Activated CD8-positive, alpha-beta memory T cell treated with anti-CD3 and anti-CD28 coated beads, Interleukin-2, amount 10 ng/mL, durations not matched to agents 7 days and 5 days (primary cell): ENCODE measurements at places on chromosomes 6 and 20. TPM values are rescaled to one million over a fixed set of nuclear protein-coding genes. Genes with fewer than 3 reads are reported as not detected.
A peak's percentile ranks its signal among the peaks of the same experiment; 100 is the strongest.

GRCh38 chr6:10595731-10596664, 74.8 kb downstream of the GCNT2 start:
- peaks cover 6% of the 10 kb centered on the region for H3K4me1 ChIP-seq
- H3K27ac ChIP-seq: no peak overlapping the region
- H3K36me3 ChIP-seq: no peaks in the 10 kb centered on the region
- no peaks in the 10 kb centered on the region for H3K27me3 ChIP-seq

DNA sequence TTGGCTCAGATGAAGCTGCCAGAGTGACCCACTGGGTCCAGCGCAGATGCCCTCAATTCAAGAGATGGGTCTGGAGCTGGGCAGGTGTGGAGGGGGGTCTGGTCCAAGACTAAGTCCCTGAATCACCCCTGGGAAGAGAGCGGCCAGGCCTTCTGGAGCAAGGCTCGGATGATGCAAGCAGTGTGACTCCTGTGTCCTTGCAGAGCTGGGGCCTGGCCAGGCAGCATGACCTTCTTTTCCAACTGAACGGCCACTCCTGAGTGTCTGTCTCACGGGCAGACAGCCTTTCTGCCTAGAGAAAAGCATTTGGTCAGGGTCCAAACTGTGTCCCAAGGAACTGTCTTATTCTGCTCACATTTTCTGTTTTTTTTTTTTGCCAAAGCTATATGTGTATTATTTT, 42.6 kb upstream of the FNDC1 start:
- H3K4me3 ChIP-seq: no peak overlapping the region
- no peak for DNase-seq
- no peaks in the 10 kb centered on the region for H3K4me1 ChIP-seq
- peaks cover 3% of the 10 kb centered on the region for H3K27me3 ChIP-seq

DDR1 gene
- total RNA-seq: 4.9 TPM

- no peak overlapping the region for H3K27ac ChIP-seq
- no peak overlapping the region for H3K4me3 ChIP-seq
- no peak for DNase-seq
Measured at GRCh38 chr20:38645351-38645750, 43.7 kb downstream of the ARHGAP40 start.

TUBB2B gene
- total RNA-seq: not detected

- no peak overlapping the region for H3K4me3 ChIP-seq
- DNase-seq: no peak
- H3K27ac ChIP-seq: no peak overlapping the region
- no peaks in the 10 kb centered on the region for H3K27me3 ChIP-seq
- no peaks in the 10 kb centered on the region for H3K4me1 ChIP-seq
Measured at GRCh38 chr6:162056745-162057144, 670.8 kb downstream of the PRKN start.

CFB gene
- 0.12 TPM for total RNA-seq

- no peak overlapping the region for H3K4me3 ChIP-seq
- no peaks in the 10 kb centered on the region for H3K4me1 ChIP-seq
- H3K27ac ChIP-seq: no peak overlapping the region
- no peak for DNase-seq
Measured at GRCh38 chr20:51265361-51265760, 242.5 kb upstream of the KCNG1 start.

- no peaks in the 10 kb centered on the region for H3K36me3 ChIP-seq
- no peak overlapping the region for H3K27ac ChIP-seq
- H3K4me1 ChIP-seq: no peaks in the 10 kb centered on the region
- DNase-seq: no peak
- H3K4me3 ChIP-seq: no peak overlapping the region
Measured at GRCh38 chr6:25535632-25536225, 116.3 kb upstream of the SCGN start.

- H3K27me3 ChIP-seq: peaks cover 10% of the 10 kb centered on the region
- no peak overlapping the region for H3K27ac ChIP-seq
- H3K4me1 ChIP-seq: no peaks in the 10 kb centered on the region
- no peak for DNase-seq
Measured at GRCh38 chr20:47876311-47877088, 91.2 kb upstream of the SULF2 start.

GRCh38 chr6:1735239-1735803, 125.6 kb downstream of the FOXC1 start:
- H3K4me1 ChIP-seq: no peaks in the 10 kb centered on the region
- H3K36me3 ChIP-seq: peaks cover 4% of the 10 kb centered on the region
- no peaks in the 10 kb centered on the region for H3K27me3 ChIP-seq
- H3K27ac ChIP-seq: no peak overlapping the region
- H3K4me3 ChIP-seq: no peak overlapping the region

- no peak overlapping the region for H3K4me3 ChIP-seq
- H3K27me3 ChIP-seq: no peaks in the 10 kb centered on the region
- no peak overlapping the region for H3K27ac ChIP-seq
- H3K36me3 ChIP-seq: no peaks in the 10 kb centered on the region
- DNase-seq: no peak
Measured at GRCh38 chr6:164283574-164283973, 869.1 kb downstream of the QKI start.

HMGCLL1 gene
- not detected for total RNA-seq

DNA sequence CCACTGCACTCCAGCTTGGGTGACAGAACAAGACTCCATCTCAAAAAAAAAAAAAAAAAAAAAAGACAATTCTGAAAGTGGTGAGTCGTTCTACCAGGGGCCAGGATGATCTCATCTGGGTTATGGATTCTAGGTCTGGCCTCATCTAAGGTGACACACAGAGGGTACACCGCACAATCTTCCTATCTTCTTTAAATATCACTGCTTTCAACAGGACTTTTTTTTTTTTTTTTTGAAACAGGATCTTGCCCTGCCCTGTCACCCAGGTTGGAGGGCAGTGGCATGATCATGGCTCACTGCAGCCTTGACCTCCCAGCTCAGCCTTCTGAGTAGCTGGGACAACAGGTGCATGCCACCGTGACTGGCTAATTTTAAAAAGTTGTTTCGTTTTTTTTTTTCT, 67.7 kb downstream of the SLC16A10 start:
- H3K4me1 ChIP-seq: peaks cover 25% of the 10 kb centered on the region
- H3K36me3 ChIP-seq: peaks cover 8% of the 10 kb centered on the region
- DNase-seq: no peak
- H3K4me3 ChIP-seq: no peak overlapping the region

GRCh38 chr6:149483849-149484655, 762 bp downstream of the ZC3H12D start:
- no peaks in the 10 kb centered on the region for H3K27me3 ChIP-seq
- DNase-seq: peak; percentile 43
- peak overlapping the region; percentile 97 for H3K27ac ChIP-seq
- H3K4me1 ChIP-seq: peaks cover 46% of the 10 kb centered on the region
- peak overlapping the region; percentile 90 for H3K4me3 ChIP-seq

GRCh38 chr6:145850671-145851070, 36.1 kb upstream of the FBXO30 start:
- no peaks in the 10 kb centered on the region for H3K4me1 ChIP-seq
- no peaks in the 10 kb centered on the region for H3K27me3 ChIP-seq
- peaks cover 7% of the 10 kb centered on the region for H3K36me3 ChIP-seq
- H3K4me3 ChIP-seq: no peak overlapping the region

GRCh38 chr20:30595698-30596097, 661.8 kb upstream of the DEFB115 start:
- DNase-seq: no peak
- no peaks in the 10 kb centered on the region for H3K4me1 ChIP-seq
- H3K27ac ChIP-seq: no peak overlapping the region
- H3K27me3 ChIP-seq: no peaks in the 10 kb centered on the region
- no peaks in the 10 kb centered on the region for H3K36me3 ChIP-seq

DNA sequence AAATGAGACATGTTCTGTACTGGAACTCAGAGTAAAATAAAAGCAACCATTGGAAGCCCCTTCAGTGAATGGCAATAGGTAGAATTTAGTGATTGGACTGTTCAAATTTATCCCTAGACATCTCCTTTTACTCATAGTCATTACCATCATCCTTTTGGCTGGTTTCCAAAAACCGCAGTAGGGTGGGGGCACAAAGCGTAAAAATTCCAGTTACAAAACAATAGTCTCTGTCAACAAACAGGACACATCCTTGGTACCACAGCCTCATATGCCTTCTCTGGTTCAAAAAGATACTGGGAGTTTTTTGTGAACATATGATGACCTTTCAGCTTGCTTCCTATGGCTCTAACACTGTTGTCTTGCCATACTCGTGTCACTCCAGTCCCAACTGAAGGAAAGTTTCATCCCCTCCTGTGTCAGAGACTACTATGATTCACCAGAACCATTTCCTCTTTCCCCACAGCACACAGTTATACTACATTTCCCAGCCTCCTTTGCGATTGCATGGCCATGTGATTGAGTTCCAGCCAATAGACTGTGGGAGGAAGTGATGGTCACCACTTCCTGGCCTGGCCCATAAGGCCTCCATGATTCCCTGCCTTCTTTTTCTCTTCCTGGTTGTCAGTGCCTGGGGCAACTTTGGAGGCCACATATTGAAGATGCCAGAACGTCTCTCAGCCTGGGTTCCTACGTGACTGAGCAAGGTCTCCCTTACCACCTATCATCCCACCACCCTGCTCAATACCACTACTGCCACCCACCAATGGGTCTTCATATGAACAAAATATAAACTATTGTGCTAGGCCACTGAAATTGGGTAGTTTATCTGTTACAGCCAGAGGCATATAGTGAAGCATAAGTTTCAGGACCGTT, 162.4 kb downstream of the ID4 start:
- peaks cover 5% of the 10 kb centered on the region for H3K36me3 ChIP-seq
- H3K4me1 ChIP-seq: peaks cover 6% of the 10 kb centered on the region
- peak; percentile 50 for DNase-seq
- no peak overlapping the region for H3K4me3 ChIP-seq
- H3K27ac ChIP-seq: no peak overlapping the region

- H3K4me1 ChIP-seq: no peaks in the 10 kb centered on the region
- no peak overlapping the region for H3K27ac ChIP-seq
- no peaks in the 10 kb centered on the region for H3K27me3 ChIP-seq
- H3K36me3 ChIP-seq: no peaks in the 10 kb centered on the region
- no peak for DNase-seq
- H3K4me3 ChIP-seq: no peak overlapping the region
Measured at GRCh38 chr20:47159166-47159565, 197.3 kb downstream of the ZMYND8 start.

DNA sequence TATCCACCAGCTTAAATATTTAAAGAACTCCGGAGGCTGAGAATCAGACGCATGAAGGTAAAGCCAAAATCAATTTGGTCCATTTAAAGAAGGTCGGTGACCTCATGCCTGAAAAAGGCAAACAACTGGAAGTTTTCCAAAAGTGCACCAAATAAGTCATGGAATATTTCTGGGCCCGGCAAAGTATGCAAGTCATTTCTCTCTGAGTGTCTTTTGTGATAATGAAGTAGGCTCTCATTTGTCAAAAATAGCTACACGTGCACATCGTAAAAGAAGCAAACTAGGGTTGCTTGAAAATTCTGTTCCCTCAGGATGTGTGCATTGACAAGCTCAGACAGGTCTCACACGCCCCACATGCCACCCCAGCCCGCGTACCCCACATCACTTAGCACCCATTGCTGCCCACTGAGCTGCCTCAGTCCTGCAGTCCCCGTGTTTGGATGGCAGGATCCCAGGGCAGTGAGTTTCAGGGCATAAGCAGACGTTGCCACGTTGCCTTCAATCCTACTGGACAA, 20.5 kb upstream of the PYGB start:
- H3K27me3 ChIP-seq: no peaks in the 10 kb centered on the region
- no peak overlapping the region for H3K4me3 ChIP-seq
- H3K27ac ChIP-seq: no peak overlapping the region
- H3K4me1 ChIP-seq: peaks cover 16% of the 10 kb centered on the region
- no peaks in the 10 kb centered on the region for H3K36me3 ChIP-seq

- peaks cover 36% of the 10 kb centered on the region for H3K4me1 ChIP-seq
- peak overlapping the region; percentile 90 for H3K4me3 ChIP-seq
- H3K27me3 ChIP-seq: no peaks in the 10 kb centered on the region
- peak overlapping the region; percentile 91 for H3K27ac ChIP-seq
- peak; percentile 44 for DNase-seq
- H3K36me3 ChIP-seq: peaks cover 26% of the 10 kb centered on the region
Measured at GRCh38 chr6:7313505-7314165, 636 bp upstream of the SSR1 start.

HSD17B8 gene
- total RNA-seq: 20.9 TPM

HLA-DOA gene
- 16.7 TPM for total RNA-seq

- H3K27ac ChIP-seq: no peak overlapping the region
- H3K4me1 ChIP-seq: no peaks in the 10 kb centered on the region
- no peaks in the 10 kb centered on the region for H3K36me3 ChIP-seq
- no peak overlapping the region for H3K4me3 ChIP-seq
Measured at GRCh38 chr20:19492116-19492515, 265.9 kb upstream of the RIN2 start.

PTPRT gene
- total RNA-seq: not detected

TLDC2 gene
- total RNA-seq: not detected

- H3K36me3 ChIP-seq: no peaks in the 10 kb centered on the region
- no peak overlapping the region for H3K27ac ChIP-seq
- H3K4me3 ChIP-seq: no peak overlapping the region
Measured at GRCh38 chr6:66949191-66949661, 1242.2 kb upstream of the EYS start.

GRCh38 chr6:56497240-56497639, 145.4 kb downstream of the DST start:
- DNase-seq: no peak
- H3K27ac ChIP-seq: no peak overlapping the region
- H3K4me1 ChIP-seq: no peaks in the 10 kb centered on the region
- no peaks in the 10 kb centered on the region for H3K36me3 ChIP-seq
- no peak overlapping the region for H3K4me3 ChIP-seq
